Thyroid gland (tissue), 4 donors: ENCODE measurements at places on chromosomes 16 and 17. TPM values are rescaled to one million over a fixed set of nuclear protein-coding genes. Genes with fewer than 3 reads are reported as not detected.

DNA sequence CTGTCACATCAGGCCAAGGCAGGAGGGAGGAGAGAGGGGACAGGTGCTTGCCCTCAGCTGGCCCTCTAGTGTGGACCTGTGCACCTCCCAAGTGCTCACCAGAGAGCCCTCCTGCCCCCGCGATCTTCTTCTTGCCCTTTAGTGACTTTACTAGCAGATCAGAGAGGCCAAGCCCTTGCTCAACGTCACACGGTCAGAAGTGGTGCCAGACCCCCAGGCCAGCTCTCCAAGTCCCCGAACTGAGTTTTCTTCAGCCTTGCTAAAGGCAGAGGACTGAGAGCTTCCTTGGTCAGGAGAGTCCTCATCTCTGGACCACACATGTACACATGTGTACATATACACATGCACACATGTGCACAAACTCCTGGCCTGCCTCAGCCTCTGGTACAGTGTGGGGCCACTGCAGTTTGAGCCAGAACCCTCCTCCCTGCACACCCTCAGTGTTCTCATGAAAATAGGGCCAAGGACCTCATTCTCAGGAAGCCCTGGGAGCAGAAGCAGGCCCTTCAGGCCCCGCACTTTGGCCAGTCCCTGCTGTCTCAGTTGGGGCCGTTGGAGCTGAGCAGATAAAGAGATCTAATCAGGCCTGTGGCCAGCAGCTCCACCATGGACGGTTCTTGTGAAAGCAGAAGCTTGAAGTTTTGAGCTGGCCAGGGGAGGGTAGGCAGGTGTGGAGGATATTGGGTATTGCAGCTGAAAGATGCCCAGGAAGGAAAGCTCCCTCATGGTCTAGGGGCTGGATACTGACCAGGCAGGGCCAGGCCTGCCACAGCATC is 7.4 kb upstream of the EPX start:
- no peak overlapping the region for H3K4me3 ChIP-seq
- peaks cover 3% of the 10 kb centered on the region for H3K4me1 ChIP-seq
- no peak overlapping the region for H3K27ac ChIP-seq
- no peaks in the 10 kb centered on the region for H3K27me3 ChIP-seq

Gene SLC6A2
- total RNA-seq = not detected

GRCh38 chr17:66850692-66851091 is 15.8 kb downstream of the CACNG5 start:
- no peaks in the 10 kb centered on the region for H3K27me3 ChIP-seq
- H3K36me3 ChIP-seq = no peaks in the 10 kb centered on the region
- no peak overlapping the region for H3K27ac ChIP-seq

GRCh38 chr16:86595983-86596605 is 17.7 kb downstream of the FOXL1 start:
- no peak overlapping the region for H3K4me3 ChIP-seq
- H3K4me1 ChIP-seq = no peaks in the 10 kb centered on the region
- no peaks in the 10 kb centered on the region for H3K27me3 ChIP-seq

- peaks cover 40% of the 10 kb centered on the region for H3K4me1 ChIP-seq
- no peaks in the 10 kb centered on the region for H3K36me3 ChIP-seq
- DNase-seq = no peak
- H3K27ac ChIP-seq = peak overlapping the region; percentile 37
These were observed 29.7 kb upstream of the CDC42EP4 start for GRCh38 chr17:73341350-73342049.
